IMR-90 (cell line): ENCODE measurements at places on chromosomes 5 and 9. TPM values are rescaled to one million over a fixed set of nuclear protein-coding genes. Genes with fewer than 3 reads are reported as not detected.
A peak's percentile ranks its signal among the peaks of the same experiment; 100 is the strongest.

DNA sequence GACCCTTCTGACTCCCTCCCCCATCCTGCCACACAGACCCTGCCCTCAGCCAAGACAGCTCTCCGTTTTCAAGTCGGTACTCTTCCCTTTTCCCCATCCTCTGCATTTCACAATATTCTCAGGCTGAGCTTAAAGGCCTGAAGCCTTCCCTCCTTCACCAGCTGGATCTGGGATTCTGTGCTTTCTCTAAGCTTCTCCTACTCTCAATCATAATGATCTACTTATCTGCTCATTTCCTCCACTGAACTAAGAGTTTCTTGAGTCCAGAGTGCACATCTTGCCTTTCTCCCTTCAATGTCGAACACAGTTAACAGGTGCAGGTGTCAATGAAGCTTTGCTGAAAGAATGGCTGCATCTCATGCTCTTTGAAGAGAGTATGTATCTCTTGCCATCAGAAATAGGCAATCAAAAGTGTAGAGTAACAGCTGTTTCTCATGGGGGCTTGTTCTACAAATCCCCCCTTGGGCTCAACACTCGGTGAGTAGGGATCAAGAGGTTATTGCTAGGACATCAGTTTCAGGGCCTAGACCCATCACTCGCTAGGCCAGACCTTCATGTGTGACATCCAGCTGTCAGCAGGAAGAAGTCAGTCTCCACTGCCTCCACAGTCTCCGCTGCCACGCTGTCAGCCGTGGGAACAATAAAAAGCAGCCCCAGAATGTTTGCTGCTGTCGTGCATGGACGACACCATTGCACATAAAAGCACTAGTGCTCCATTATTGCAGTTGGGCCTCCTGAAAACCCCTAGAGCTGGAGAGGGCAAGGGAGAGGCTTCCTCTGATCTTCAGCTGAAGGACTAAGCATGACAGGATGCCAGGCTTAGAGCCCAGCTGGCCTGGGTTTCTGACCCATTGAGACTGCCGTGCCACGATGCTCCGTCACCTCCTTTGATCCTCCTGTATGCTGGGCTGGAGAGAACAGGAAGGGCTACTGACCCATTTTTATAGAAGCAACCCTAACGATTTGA is 23.7 kb downstream of the TRAF1 start:
- DNase-seq: no peak

DNA sequence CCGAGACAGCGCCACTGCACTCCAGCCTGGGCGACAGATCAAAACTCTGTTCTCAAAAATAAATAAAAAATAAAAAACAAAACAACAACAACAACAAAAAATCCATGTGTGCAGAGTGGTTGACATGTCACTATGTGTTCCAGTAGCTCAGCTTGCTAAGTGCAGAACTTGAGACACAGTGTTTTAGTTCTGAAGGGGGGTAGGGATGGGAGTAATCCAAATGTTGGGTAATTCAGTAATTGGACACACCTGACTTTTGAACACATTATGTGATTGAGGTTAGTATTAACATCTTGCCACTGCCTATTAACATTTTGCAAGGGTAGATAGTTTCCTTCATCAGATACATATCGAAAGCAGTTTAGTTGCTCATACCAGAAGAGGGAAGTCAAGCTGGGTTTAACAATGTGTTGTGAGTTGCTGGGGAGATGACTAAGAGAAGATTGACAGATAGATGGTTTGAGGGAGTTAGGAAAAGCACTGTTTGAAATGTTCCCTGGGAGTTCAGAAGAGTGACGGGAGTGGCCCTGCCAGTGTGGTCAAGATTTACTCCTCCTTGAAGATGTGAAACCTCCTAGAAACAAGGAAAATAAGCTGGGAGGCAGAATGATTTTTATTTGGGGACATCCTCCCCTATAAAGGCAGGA is 928 bp downstream of the HACD4 start:
- DNase-seq: peak; percentile 12

GRCh38 chr5:78691084-78691960 is 42.8 kb upstream of the LHFPL2 start:
- no peak for DNase-seq

DNA sequence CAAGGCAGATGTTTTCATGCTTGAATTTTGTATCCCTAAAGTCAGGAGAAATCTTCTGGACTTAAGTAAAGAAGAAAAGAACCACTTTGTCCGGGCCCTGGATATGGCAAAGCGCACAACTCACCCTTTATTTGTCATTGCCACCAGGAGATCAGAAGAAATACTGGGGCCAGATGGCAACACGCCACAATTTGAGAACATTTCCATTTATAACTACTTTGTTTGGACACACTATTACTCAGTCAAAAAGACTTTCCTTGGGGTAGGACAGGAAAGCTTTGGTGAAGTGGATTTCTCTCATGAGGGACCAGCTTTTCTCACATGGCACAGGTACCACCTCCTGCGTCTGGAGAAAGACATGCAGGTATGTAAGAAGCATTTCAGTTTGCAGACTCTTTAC is 2.3 kb downstream of the TYRP1 start:
- DNase-seq: no peak

GRCh38 chr5:14209222-14209822 is 66.2 kb downstream of the TRIO start:
- DNase-seq: no peak

DNA sequence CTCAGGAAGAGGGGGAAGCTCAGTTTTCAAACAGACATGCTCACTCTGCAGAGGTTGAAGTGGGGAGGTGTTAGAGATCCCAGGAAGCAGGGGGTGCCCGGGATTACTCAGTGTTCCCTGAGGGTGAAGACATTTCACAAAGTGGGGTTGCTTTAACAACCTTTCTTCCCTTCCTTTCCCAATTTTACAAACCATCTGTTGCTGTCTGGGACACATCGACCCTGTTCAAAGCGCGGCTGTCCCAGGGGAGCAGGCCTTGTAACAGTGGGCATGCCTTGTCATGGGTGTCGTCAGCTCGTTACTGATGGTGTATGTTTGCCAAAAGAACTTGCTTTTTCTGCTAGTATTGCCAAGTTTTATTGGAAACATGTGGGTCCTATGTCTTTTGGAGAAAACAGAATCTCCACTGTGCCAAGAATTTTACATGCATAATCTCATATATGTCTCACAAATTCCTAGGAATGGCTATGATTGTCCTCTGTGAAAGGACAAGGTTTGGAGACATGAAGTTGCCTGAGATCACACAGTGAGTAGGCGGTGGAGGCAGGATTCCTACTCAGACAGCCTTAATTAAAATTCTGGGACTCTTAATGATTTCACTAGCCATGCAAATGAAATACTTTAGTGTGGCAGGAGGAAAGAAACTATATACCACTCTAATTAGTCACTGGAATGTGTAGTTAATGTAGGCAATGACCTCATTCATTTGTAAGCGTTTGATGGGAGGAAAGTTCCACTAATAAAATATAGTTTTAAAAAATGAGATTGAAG is 198.9 kb downstream of the NXNL2 start:
- DNase-seq: peak; percentile 60

DNA sequence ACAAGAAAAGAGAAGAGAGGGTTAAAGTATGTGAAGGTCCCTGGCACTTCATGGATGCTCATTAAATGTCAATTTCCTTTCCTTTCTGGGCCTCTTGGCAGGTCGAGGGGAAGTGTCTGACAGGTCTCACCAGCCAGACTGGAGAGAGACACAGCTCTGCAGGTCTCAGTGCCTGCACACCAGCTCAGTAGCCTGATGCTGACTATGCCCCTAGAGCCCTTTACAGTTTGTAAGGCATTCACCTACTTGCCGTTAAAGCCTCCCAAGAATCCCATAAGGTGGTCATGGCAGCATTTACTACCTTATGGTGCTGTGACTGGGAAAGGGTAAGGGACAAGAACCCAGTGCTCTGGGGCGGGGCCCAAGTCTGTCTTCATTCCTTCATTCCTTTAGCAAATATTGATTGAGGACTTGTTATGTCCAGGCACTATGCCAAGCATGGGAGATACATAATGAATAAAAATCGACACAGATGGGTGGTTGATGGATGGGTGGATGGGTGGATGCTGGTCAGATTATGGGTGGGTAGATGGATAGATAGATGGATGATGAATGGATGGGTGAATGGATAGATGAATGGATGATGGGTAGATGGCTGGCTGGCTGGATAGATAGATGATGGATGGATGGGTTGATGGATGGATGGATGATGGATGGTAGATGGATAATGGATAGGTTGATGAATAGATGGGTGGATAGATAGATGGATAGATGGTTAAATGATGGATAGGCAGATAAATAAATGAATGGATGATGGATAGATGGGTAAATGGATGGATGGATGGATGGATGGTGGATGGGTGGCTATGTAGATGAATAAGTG is 21.3 kb upstream of the KIF12 start:
- DNase-seq: no peak

DNA sequence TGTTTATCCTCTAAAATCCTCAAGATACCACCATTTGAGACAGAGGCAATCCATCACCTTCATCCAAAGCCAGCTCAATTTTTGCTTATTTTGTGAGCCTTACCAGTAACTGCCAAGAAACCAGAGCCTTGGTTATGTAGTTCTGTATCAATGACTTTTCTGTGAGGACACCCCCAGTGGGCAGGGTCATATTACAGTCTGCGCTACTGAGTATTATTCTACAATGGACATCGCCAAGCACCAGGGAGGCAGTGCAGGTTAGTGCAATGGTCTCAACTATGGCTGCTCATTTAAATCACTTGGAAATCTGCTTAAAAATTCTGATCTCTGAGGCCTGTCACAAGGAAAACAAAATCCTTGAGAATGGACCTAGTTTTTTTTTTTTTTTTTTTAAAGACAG is 90.5 kb upstream of the NIPAL4 start:
- DNase-seq: no peak

GRCh38 chr5:84718377-84718776 is 333.7 kb upstream of the EDIL3 start:
- DNase-seq: peak; percentile 9

- DNase-seq: no peak
Observed at GRCh38 chr9:92176800-92177185, 61.6 kb upstream of the SPTLC1 start.

DNA sequence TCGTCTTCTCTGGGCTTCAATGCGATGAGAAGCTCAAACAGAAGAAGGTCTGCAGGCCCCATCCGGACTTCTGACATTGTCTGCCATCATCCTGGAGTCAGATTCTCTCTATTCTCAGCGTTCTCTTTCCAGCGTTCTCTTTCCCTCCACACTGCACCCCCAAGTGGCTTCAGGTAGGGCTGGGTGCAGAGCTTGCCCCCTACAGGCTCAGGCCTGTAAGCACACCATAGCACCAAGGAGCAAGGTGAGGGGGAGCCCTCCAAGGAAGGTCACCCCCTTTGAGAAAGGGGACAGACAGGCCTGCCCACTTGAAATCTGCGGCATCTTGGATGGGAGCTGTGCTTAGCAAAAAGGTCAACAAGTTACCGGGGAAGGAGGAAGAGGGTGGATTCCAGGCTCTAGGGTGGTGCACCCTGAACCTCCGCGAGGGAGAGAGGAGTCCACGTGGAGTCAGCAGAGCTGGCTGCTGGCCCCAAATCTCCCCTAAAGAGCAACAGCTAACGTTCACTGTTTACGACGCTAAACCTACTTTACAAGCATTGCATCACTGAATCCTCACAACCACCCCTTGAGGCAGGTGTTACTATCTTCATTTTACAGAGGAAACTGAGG is 27.5 kb downstream of the GPX3 start:
- DNase-seq: no peak

GRCh38 chr5:155540000-155540595 is 526.5 kb downstream of the KIF4B start:
- no peak for DNase-seq

GRCh38 chr5:167511-167910 is 23.8 kb upstream of the LRRC14B start:
- DNase-seq: peak; percentile 14

- no peak for DNase-seq
Observed at GRCh38 chr5:173392172-173392571, 64.0 kb upstream of the STC2 start.

DNA sequence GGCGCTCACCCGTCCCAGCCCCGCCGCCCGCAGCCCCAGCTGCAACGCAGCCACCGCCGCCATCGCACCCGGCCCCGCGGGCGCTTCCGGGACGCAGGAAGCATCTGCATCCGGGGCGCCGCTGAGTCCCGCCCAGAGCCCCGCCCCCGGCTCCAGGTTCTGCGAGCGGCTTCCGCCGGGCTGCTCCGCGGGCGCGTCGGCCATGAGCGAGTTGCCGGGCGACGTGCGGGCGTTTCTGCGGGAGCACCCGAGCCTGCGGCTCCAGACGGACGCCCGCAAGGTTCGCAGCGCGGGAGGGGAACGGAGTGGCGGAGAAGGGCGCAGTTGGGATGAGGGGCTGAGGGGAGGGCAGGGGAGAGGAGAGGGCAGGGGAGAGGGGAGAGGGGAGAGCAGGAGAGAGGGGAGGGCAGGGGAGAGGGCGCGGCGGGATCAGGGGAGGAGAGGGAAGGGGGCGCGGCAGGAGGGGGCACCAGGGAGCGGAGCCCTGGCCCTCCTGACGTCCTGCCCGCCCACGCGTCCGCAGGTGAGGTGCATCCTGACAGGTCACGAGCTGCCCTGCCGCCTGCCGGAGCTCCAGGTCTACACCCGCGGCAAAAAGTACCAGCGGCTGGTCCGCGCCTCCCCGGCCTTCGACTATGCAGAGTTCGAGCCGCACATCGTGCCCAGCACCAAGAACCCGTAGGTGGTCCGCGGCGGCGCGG is at the start of the genes SURF1 and SURF2:
Gene SURF1, minus strand, starts transcription at position 97 of the 701 bp plus-strand sequence. Its CDS starts 34 bp downstream, at position 63.
Gene SURF2, plus strand, starts transcription at position 160 of the 701 bp plus-strand sequence. Its CDS starts 43 bp downstream, at position 203.
- peak; percentile 66 for DNase-seq

The IL4 gene
- not detected in 2 replicates for total RNA-seq

The F2R gene
- total RNA-seq: 85.7 and 96.7 TPM in 2 replicates

The F12 gene
- total RNA-seq: 0.36 and 0.56 TPM in 2 replicates

The ZNF462 gene
- total RNA-seq: 16.1 and 18.8 TPM in 2 replicates

The ACOT12 gene
- not detected in 2 replicates for total RNA-seq
